ENCODE measurements at places on chromosomes 3 and 15.
A peak's percentile ranks its signal among the peaks of the same experiment; 100 is the strongest.

GRCh38 chr15:60326824-60327654, 70.7 kb downstream of the ANXA2 start:
- peak; percentile 62 for DNase-seq

DNA sequence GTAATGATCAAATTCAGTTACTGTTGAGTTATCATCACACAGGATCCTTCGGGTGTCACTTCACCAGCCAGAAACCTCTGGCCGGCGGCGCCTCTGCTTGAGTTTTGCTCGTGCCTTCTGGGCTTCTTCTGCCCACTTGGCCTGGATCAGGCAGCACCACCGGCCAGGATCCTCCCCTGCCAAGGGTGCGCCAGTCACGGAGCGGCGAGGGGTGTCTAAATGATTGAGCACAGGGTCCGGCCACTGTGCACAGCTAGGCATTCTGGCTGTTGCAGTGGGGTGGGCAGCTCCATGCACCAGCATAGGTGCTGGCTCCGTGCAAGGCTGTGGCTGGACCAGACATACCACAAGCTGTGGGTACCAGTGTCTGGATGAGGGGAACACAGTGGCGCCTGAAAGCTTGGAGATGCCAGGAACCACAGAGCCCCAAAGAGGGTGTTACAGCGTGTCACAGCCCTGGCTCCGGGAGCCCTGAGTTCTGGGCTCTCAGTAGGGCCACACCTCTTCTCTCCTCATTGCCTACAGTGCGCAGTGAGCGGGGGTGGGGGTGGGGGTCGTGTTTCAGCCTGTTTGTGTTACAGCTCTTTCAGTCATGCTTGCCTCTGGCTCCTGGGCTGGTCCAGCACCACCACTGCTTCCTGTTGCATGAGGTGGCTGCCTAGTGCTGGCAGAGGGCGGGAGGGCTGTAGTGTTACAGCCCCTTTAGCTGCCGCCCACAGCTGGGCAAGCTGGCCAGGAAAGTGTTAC, 169.4 kb downstream of the FNDC3B start:
- DNase-seq, result peak; percentile 79

DNA sequence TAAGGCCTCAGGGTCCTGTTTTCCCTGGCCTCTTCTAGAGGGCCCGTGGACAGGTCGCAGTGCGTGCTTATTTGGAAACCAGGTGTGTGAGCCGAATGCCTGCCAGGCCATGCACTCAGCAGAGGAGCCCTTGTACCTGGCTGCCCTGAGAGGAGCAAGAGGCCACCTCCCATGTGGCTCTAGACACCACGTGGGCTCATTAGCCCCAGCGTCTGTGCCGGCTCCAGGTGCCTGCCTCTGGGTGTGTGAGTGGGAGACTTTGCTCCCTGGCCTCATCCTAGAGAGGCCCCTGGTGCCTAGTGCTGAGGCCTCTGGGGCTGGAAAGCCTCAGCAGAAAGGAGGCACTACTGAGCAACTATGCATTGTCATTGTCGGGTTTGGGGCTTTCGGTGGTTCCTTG, 50.4 kb downstream of the KLF13 start:
- no peak for DNase-seq

DNA sequence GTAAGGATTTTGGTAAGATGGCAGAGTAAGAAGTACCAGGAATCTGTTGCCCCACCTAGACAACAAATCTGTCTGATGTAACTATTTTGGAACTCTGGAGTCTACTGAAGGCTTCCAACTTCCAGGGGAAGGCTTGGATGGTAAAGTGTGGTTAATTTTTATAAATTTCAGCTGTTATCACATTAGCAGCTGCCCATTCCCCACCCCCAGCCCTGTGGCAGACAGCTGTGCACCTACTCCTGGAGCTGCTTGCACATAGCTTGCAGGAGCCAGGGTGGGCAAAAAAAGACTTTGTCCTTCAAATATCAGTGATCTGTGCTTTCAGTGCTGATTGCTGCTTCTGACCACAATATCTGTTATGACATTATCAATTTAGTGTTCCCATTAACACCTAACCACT, 47.4 kb downstream of the FRMD5 start:
- no peak for DNase-seq

DNA sequence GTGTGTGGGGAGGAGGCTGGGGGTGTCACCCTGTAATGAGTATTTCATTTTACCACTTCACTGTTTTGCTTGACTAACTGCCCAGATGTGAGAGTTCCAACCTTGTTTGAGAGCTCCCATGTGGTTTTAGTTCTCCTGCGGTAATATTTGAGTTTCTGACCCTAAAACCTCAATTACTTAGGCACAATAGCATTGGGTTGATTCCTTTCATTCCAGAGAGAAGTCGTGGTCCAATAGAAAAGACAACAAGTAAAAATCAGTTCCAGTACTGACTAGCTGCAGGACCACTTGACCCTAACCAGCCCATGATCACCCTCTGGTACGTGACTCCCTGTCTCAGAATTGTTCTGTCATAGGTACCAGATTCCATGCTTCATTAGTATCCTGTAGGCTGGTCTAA, 630.4 kb downstream of the CADM2 start:
- no peak for DNase-seq
